ENCODE measurements at places on chromosomes 7 and 10.

DNA sequence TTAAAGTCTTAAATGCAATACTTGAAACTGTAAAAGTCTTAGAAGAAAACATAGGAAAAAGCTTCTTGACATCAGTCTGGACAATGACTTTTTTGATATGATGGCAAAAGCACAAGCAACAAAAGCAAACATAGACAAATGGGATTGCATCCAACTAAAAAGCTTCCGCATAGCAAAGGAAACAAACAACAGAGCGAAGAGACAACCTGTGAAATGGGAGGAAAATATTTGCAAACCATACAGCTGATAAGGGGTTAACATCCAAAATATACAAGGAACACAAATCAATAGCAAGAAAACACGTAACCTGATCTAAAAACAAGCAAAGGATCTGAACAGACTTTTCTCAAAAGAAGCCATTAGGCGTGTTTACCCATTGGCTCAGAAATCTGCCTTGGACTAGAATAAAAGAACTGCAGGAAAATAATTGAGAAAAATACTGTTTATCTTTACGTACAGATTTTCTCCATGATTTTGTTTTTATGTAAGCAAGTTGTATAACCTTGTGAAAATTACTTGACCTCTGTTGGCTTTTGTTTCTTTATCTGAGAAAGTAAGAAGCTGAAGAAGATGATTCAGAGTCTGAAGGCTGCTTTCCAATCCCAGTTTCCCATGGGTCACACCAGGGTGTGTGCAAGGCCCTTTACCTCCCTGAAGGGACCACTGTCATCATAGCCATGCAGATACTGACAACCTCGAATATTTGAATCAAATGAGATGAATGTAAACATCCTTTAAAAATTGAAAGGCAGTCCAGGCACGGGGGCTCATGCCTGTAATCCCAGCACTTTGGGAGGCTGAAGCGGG, 99.1 kb upstream of the LANCL2 start:
- DNase-seq: no peak

- no peak for DNase-seq
These were observed 32.8 kb upstream of the MYO3A start for GRCh38 chr10:25901199-25901598.

DNA sequence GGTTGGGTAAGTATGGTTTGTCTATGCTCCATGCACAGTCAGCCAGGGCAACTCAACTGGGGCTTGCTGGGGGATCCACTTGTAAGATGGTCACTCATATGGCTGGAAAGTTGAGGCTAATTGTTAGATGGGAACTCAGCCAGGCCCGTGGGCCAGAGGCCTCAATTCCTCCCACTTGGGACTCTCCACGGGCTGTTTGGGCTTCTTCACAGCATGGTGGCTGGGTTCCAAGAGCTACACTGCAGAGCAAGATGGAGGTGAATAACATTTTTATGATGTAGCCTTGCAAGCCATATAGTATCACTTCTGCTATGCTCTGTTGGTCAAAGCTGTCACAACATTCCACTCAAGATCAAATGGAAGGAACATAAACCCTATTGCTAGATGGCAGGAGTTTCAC, 39.2 kb downstream of the ELMO1 start:
- DNase-seq: no peak

GRCh38 chr7:3128857-3129490, 85.3 kb upstream of the CARD11 start:
- no peak for DNase-seq

DNA sequence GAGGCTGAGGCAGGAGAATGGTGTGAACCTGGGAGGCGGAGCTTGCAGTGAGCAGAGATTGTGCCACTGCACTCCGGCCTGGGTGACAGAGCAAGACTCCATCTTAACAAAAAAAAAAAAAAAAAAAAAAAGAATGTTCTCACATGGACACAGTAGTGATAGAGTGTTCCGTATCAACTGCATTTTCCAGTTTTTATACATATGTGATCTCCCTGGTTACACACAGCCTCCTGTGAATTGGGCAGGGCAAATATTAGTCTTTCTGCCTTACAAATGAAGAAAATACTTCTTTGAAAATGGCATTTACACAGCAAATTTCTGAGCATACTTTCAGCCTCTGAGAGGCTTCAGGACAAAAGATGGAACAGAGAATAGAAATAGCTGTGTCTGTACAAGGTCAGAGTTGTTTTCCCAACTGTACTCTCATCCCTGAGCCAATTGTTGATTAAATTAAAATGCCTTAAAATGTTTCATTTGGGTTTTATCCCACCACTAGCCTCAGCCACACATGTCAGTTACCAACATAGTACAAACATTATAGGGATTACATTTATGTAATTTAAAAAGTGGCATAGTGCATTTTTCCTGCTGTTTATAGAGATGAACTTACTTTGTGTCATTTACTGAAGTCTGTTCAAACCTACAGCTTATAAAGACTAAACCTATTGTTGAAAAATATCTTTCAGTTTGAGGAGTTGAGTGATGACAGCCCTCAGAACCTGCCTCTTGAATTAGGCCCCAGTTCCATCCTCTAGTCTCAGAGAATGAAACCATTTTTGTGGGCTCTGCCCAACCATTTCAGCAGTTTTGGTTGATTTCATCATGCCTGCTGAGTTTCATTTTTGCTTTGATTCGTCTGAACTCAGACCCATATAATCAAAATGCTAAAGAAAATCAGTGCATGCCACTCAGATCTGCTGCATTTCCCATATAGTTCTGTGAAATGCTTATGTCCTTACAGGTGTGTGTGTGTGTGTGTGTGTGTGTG, 609.4 kb upstream of the C7orf33 start:
- DNase-seq: no peak

DNA sequence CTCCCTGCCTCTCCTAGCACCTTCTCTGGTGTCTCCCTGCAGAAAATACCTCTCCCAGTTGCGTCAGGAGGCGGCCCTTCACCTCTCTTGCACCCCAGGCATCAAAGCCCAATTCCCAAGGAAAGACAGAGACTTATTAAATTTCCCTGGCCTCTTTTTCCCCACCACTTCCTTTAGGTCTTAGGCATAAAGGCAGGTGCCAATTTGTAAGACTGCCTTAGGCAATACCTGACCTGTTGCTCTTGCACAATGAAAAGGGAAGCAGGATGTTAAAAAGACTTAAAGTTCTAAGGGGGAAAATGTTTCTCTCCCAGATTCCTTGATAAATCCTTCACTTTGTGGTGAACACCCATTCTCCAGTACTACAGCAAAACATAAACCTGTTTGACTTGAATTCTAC, 186.7 kb downstream of the SLC25A13 start:
- no peak for DNase-seq

DNA sequence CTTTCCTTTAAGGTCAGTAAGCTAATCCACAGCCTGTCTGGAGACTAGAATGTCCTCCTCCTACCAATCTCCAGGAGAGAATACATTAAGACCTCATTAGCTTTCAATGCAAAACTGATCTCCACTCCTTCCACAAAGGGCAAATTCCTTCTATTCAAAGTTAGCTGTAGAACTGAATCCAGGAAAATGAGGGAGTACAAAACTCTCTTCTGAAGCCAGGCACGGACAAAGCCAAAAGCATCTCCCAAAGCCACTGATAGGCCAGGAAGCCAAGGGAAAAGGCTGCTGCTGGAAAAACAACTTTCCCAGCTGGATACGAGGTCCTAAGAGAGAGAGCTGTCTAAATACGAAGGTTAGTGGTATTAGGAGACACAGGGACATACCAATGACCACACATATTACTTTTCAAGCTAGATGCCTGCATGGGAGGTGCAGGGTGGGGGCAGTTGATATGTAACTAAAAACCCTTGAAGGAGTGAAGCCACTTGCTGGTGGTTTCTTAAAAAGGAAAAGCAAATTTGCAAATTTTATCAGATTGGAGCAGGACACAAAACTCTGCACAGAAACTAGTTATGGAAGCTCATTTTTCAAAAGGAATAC, 43.6 kb downstream of the MKX start:
- no peak for DNase-seq

DNA sequence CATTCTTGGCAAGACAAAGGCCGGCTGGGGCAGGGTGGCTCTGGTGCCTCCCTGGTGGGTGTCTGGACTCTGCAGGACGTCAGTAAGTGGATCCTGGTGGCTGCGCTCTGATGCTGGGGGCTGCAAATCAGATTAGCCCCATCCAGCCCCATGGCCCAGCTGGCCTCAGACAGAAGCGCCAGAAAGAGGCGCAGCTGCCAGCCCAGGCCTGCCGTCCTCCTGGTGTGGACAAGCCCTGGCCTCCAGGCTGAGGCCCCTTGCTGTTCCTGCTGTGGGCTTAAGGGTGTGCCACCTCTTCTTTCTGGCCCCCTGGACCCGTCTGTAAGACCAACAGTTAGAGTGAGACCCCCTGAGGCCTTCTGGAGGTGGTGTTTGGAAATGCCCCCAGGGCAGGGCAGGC, 5.9 kb upstream of the LFNG start:
- no peak for DNase-seq

GRCh38 chr7:45136106-45137060, 21.2 kb upstream of the RAMP3 start:
- no peak for DNase-seq

DNA sequence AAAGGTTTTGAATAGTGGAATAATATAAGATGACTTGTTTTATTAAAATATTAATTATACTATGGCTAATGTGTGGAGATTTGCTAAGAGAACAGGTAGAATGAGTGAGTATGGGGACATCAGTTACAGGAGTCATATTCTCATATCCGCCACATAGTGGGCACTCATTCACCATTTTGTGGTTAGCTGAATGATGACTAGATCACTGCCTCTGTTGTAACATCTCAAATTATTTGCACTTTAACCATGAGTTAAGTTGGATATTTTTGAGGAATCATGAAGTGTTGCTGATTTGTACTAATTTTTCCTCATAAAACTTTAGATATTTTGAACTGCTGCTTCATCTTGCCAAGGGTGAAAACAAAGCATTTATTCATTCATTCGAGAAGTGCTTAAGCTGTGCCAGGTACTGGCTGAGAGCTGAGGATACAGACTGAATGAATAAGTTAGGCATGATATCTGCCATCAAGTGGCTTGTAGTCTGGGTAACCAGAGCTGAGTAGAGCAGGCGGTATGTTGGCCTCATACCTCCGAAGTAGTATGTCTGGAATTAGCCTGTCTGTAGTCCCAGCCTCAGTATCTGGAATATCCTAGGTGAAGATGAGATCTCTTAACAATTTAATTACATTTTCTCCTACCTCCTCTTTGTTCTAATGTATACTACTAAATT, 100.5 kb downstream of the ZEB1 start:
- no peak for DNase-seq

- no peak for DNase-seq
These were observed 14.2 kb upstream of the SVIL start for GRCh38 chr10:29648983-29649268.

- DNase-seq: no peak
These were observed 32.8 kb upstream of the CFAP46 start for GRCh38 chr10:132974886-132975830.
